ENCODE measurements at places on chromosomes 12 and 14. TPM values are rescaled to one million over a fixed set of nuclear protein-coding genes. Genes with fewer than 3 reads are reported as not detected.

Gene GYS2
- 12.9 TPM for total RNA-seq

Gene PRPH
- 0.57 TPM for total RNA-seq

Gene ADAM20
- 0.49 TPM for total RNA-seq

Gene ASIC1
- 5.7 TPM for total RNA-seq

Gene ATXN7L3B
- 16.4 TPM for total RNA-seq

Gene SOAT2
- total RNA-seq = not detected

Gene KLRC2
- total RNA-seq = 0.35 TPM

Gene FAM186B
- total RNA-seq = not detected

Gene MLXIP
- total RNA-seq = 12.2 TPM

Gene CBLN3
- total RNA-seq = 0.13 TPM

Gene EMC9
- total RNA-seq = 10.7 TPM

Gene TGM1
- total RNA-seq = 1,879 TPM

Gene SPIC
- not detected for total RNA-seq

Gene MAX
- total RNA-seq = 46.8 TPM

Gene NKX2-1
- not detected for total RNA-seq

Gene TAS2R42
- not detected for total RNA-seq

Gene OXA1L
- 82.5 TPM for total RNA-seq

Gene MFAP5
- 1.2 TPM for total RNA-seq

Gene ACRBP
- 3.2 TPM for total RNA-seq

Gene COQ6
- total RNA-seq = 20.0 TPM

Gene RECQL
- total RNA-seq = 21.1 TPM

Gene AICDA
- not detected for total RNA-seq

Gene CRIP2
- 61.3 TPM for total RNA-seq

Gene FAM222A
- 9.3 TPM for total RNA-seq

Gene TOMM20L
- total RNA-seq = not detected

Gene AP4S1
- total RNA-seq = 5.7 TPM

Gene SLC25A47
- total RNA-seq = not detected

Gene INHBE
- not detected for total RNA-seq

Gene ADCY4
- total RNA-seq = 16.0 TPM

Gene SLC6A13
- not detected for total RNA-seq

Gene PHETA1
- total RNA-seq = 7.1 TPM

Gene ERP29
- total RNA-seq = 50.3 TPM

Gene PDE3A
- 0.75 TPM for total RNA-seq

Gene LRIG3
- total RNA-seq = 42.1 TPM

Gene HCAR2
- 20.2 TPM for total RNA-seq

Gene TMPRSS12
- total RNA-seq = not detected

Gene SPTLC2
- 50.5 TPM for total RNA-seq

Gene SLC7A8
- total RNA-seq = 38.0 TPM

Gene SLC5A8
- not detected for total RNA-seq

Gene TMPO
- total RNA-seq = 70.4 TPM

Gene B4GALNT1
- 0.56 TPM for total RNA-seq

Gene SYNE3
- total RNA-seq = 1.8 TPM

Gene TSPAN11
- total RNA-seq = 3.0 TPM

Gene PARPBP
- 10.4 TPM for total RNA-seq

Gene FAR2
- total RNA-seq = 2.4 TPM

Gene POLE2
- 7.9 TPM for total RNA-seq

Gene PPM1A
- total RNA-seq = 16.7 TPM

Gene E2F7
- 6.6 TPM for total RNA-seq

Gene P2RX2
- total RNA-seq = 0.35 TPM

Gene POTEG
- total RNA-seq = not detected

Gene ITGB7
- total RNA-seq = 4.2 TPM

Gene DAZAP2
- total RNA-seq = 172 TPM
